IMR-90 (cell line): ENCODE measurements at places on chromosomes 6 and 20. TPM values are rescaled to one million over a fixed set of nuclear protein-coding genes. Genes with fewer than 3 reads are reported as not detected.

DNA sequence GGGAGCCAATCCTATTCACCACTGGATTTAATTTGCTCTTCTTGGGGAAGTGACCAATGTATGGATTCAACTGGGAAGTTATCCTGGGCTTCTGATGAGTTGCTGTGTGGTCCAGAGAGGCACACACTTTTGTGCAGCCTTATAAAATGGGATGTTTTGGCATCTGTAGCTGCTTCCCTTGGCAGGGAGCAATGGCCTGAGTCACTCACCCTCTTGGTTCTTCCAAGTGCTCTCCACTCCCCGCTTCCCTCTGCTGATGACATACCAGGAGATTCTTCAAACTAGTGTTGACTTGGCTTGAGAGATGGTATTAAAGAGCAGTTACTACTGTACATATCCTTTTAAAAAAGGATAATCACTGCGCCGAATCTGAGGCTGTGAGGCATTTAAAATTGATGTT lies 105.8 kb downstream of the JARID2 start:
- DNase-seq, result peak; percentile 91

GRCh38 chr6:56686429-56686828 lies 43.7 kb upstream of the DST start:
- no peak for DNase-seq

GRCh38 chr20:18729231-18729825 lies 84.3 kb upstream of the SCP2D1 start:
- no peak for DNase-seq

DNA sequence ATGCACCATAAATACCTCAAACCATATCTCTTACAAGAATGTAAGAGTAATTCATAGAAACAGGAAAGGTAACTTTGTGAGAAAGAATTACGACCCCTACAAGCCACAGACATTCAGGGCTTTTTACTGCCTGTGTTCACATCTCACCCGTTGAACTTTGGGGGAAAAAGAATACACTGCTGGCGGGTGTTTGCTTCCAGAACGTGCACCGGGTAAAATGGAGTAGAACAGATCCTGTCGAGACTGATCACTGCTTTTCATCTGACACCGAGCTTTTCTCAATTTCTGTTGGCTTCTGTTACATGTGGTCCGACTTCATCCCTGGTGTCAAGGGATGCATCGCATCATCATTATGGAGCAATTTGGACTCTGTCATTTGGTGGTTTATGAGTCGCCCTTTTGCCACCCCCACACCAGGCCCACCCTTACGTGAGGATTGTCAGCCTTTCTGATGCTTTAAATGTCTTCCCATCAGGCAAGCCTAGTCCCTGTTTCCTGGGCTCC lies 219.2 kb upstream of the ZFP64 start:
- no peak for DNase-seq

- no peak for DNase-seq
Measured at GRCh38 chr20:23197836-23198235, 111.7 kb upstream of the CD93 start.

Gene OPN5
- not detected in 2 replicates for polyA plus RNA-seq

Gene NPBWR2
- not detected in 2 replicates for polyA plus RNA-seq

Gene TMEM244
- 0.21 TPM in 1 of 2 replicates, not detected in the other for polyA plus RNA-seq

Gene HLA-DQA2
- not detected in 2 replicates for polyA plus RNA-seq
